ENCODE measurements at places on chromosomes 7 and 10. TPM values are rescaled to one million over a fixed set of nuclear protein-coding genes. Genes with fewer than 3 reads are reported as not detected.

GRCh38 chr7:101728128-101728527 lies 89.3 kb upstream of the CUX1 start:
- DNase-seq: no peak

- no peak for DNase-seq
Observed at GRCh38 chr7:94417306-94417705, 22.6 kb downstream of the COL1A2 start.

Gene FAM170B
- total RNA-seq: not detected

DNA sequence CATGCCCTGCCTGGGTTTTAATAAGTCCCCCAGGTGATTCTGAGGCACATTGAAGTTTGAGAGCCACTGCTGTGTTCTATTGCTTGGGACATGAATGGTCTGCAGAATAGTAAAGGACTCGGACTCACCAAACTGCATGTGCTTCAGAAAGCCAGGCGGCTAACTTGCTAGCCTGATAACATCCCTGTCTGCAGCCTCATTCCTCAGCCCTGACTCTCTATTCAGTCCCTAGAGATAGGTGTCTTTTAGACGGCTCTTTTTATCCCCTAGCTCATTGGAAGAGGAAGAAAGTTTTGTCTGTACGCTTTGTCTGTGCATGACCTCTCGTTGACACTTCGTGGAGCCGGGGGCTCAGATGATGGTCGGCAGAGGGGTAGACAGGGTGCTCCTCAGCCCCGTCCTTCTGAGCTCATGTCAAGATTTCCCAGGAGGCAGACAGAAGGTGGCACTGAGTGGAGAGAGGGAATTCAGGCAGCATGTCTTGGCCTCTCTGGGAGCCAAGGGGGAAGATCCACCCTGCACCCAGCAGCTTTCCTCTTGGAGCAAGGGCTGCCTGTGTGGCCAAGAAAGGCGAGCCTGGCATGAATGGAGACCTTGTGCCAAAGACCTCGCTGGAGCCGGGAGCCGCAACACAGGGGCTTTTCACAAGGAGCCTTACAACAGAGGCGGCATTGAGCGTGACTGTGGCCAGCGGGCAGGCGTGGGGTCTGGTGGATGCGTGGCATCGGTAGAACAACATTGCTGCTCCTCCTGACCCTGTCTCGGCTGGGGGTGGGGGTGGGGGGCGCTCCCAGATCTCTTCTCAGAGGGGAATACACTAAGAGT lies 51.1 kb upstream of the PODXL start:
- DNase-seq: no peak

DNA sequence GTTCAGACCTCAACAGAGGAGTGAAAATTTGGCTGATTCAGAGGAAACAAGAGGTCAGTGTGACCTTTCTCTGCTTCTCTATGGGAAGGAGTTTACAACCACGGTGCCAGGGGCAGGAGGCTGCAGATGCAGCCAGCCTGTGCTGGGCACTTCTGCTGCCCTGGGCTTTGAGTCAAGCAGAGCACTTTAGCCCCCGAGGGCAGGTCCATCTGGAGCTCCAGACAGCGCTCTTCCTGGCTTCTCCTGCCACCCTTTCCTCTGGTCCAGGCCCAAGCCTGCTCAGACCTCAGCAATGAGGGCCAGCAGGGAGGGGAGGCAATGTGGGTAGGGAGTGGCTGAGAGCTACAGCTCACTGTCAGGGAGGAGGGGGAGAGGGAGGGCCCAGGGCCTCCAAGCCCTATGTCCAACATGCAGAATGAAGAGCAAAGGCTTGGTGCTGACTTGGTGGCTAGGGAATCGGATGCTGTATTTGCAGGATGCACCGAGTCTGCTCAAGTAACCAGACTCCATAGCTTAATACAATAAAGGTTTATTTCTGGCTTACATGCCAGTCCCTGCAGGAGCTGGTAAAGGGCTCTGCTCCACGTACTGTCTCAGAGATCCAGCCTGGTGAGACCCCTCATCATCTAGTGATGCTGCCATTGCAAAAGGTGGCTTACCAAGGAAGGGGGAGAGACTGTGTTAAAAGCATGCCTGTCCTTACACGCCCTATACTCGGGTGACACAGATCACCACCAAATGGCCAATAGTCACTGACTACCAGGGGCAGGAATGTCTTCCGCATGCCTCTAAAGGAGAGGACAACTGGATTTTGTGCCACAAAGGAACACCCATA lies 481.6 kb downstream of the RPS24 start:
- DNase-seq: no peak

GRCh38 chr7:11207565-11207964 lies 233.9 kb downstream of the PHF14 start:
- DNase-seq: no peak

DNA sequence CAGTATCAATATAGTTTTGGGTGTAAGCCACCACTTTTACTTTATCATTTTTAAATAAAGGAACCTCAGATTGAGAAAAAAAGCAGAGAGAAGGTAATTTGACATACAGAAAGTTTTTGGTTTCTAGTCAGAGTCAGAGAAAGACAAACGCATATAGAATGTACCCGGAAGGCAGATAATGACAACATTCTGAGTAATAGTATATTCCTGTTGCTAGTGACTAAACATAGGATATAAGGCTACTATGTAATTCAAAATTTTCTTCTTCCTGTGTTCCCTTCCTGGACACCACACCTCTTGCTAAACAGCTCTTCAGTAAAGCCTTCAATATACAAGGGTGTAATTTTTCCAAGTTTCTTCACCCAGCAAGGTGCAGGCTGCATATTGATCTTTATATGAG lies 597.6 kb downstream of the PCDH15 start:
- no peak for DNase-seq

Gene TMEM209
- total RNA-seq: 13.9 TPM

DNA sequence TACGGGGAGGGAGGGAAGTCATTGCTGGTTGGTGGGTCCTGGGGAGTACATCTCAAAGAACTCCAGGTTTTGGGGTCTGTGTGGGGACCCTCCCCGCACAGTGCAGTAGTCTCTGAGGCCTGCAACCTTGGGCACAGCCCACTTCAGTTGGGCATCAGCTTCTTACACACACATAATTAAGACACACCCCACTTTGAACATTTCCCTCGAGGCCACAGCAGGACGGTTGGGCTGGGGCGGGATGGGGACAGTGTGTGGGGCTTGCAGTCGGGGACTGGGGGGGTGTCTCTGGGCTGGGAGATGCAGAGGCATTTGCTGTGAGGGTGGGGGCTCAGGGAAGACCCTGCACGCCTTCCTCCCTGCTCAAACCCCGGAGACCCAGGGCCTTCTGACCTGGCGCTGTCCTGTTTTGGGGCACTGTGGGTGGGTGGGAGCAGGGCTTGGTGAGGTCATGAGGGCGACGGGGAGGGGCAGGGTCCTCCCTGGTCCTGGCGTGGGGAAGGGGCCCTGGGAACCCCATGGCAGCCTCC lies 1.3 kb downstream of the LFNG start:
- DNase-seq: no peak

GRCh38 chr10:103716206-103717160 lies 138.9 kb downstream of the SH3PXD2A start:
- no peak for DNase-seq

- no peak for DNase-seq
Observed at GRCh38 chr7:114985116-114985715, 63.3 kb downstream of the MDFIC start.

DNA sequence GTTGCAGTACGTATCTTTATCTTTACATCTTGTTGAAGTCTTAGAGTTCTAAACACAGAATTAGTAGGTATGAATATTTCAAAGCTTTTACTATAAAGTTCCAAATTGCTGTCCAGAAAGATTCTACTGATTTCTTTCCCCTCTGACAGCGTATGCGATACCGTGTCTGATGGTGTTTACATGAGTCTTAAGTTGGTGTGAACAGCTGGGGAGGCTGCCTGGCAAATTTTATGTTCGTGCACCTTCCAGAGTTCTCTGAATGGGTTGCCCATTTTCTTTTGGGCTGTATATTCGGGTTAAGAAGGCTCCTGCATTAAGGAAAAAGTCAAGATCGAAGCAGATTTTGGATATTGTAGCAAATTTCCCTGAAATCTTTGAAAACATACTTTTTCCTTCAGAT lies 8.3 kb downstream of the MDH2 start:
- no peak for DNase-seq

GRCh38 chr10:22253580-22253882 lies 35.7 kb upstream of the EBLN1 start:
- peak; percentile 74 for DNase-seq

DNA sequence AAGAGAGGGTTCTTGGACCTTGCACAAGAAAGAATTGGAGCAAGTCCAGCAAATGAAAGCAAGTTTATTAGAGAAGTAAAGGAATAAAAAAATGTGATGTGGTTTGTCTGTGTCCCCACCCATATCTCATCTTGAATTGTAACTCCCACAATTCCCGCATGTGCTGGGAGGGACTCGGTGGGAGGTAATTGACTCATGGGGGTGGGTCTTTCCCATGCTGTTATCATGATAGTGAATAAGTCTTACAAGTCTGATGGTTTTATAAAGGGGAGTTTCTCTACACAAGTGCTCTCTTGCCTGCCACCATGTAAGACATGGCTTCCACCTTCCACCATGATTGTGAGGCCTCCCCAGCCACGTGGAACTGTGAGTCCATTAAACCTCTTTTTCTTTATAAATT lies 39.2 kb upstream of the FZD9 start:
- no peak for DNase-seq

DNA sequence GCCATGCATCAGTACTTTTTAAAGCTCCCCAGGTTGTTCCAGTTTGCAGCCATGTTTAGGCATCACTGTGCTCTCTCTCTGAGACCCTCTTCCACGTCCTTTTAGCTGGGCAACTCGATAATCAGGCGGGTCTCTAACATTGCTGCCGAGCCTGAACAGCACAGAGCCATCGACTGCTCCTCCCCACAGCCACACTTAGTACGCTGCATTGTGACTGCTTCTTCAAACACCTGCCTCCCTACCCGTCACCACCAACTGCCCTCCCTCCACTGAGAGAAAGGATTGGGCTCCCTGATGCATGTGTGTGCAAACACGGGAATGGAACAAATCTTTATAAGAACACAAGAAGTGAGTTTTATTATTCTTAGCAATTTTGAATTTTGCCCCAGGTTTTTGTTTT lies 11.4 kb upstream of the TACR2 start:
- no peak for DNase-seq

Gene CALHM2
- 36.8 TPM for total RNA-seq

DNA sequence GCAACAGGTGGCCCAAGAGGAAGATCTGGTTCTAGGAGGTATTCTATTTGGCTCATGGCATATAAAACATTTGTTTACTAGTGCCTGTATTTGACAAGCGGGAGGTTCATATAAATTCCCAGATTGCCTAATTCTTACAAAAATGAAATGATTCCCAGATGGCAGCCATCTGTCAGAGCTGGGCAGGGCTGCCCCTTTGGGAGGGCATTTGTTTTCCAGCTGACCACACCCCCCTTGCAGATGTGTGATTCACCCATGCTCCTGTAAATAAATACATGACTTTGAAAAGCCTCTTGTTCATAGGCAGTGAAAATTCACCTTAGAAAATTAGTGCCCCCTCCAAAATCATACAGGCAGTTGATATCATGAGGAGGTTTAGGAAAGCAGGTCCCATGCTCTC lies 8.6 kb downstream of the VWC2 start:
- no peak for DNase-seq

DNA sequence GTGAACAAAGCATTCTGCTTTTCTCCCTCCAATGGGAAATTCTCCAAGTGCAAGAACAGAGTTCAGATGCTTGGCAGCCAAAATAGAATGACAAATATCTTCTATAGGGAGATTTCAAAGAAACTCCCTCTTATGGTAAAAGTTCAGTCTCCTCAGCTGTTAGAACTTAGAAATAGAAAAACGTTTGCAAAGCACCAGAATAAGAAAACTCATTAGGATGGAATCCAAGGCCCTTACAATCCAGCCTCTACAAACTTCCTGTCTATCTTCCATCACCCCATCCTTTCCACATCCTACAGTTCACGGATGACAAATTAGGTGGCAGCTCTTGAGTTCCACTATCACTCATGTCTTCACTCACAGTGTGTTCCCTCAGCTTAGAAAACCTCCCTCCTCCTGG lies 25.7 kb downstream of the FAM13C start:
- DNase-seq: no peak

- no peak for DNase-seq
Observed at GRCh38 chr7:108284349-108285002, 154.3 kb upstream of the LAMB4 start.

GRCh38 chr10:49375611-49376010 lies 20.3 kb downstream of the DRGX start:
- peak; percentile 66 for DNase-seq

Gene SYT15
- total RNA-seq: 4.2 TPM

Gene SPDYE9
- total RNA-seq: not detected

DNA sequence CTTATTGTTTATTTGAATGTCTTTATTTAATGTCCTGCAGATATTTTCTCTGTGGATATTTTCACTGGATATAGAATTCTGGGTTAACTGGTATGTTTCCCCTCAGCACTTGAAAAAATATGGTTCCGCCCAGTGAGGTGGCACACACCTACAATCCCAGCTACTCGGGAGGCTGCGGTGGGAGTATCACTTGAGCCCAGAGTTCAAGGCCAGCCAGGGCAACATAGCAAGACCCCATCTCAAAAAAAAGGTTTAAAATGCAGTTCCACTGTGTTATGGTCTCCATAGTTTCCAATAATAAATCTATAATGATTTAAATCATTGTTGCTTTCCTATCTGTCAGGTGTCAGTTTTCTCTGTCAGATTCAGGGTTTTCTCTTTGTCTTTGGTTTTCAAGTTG lies 165.5 kb upstream of the STK17A start:
- DNase-seq: no peak

Gene ARPC1B
- total RNA-seq: 63.0 TPM

DNA sequence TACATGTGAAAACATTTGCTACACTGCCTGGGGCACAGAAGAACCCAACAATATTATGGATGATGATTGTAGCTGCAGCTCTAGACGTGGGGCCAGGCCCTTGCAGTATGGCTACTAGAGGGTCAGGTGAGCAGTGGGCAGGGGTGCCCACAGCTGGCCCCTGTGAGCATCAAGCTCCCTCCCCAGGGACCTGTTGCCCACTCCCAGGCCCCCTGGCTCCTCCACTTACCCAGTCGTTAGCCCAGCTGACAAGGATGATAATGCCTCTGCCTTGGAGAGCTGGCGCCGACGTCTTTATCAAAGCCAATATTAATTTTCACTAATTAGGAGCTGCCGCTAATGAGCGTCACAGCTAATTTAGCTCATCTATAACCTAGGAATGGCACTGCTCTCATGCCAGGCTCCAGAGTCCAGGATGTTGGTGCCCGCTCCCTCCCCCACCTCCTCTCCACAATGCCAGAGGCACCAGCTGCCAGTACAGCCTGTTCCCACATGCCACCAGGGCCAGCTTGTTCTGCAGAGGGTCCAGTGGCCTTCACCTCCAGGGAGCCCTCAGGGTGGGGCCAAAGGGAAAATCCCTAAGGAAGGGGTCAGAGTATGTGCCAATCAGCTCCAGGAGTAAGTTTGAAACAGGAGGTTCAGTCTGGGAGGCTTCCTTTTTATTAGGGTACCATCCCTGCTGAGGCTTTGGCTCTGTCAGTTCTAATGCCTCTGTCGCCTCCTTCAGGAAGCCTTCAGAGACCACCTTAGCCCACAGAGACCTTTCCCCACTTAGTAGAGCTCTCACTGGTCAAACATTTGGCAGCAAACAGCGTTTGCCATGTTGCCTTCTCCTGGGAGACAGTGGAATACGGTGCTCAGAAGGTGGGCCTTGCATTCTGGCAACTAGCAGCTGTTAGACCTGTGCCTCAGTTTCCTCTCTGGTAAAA lies 77.2 kb downstream of the CDH23 start:
- peak; percentile 79 for DNase-seq

Data from heart left ventricle (tissue), 16 donors.